ENCODE measurements at places on chromosomes 7 and 10.

DNA sequence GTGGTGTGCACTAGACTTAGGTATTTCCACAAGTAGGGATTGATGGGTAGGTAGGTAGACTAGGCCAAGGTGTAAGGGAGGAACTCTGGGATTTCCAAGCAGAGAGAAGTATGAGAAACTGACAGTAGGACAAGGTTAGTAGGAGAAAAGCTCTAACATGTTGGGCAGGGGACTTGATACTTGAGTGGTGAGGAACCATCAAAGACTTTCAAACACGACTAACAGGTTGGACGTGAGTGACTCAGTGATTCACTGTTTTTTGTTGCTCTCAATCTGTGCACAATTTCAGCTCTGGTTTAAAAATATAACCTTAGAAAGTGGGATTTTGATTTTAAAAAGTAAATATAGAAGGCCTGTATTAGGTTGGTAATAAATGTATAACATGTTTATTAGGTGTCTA is 44.4 kb downstream of the KLHDC10 start:
- no peak for DNase-seq

GRCh38 chr7:94396596-94396995 is 1.9 kb downstream of the COL1A2 start:
- DNase-seq, result no peak

DNA sequence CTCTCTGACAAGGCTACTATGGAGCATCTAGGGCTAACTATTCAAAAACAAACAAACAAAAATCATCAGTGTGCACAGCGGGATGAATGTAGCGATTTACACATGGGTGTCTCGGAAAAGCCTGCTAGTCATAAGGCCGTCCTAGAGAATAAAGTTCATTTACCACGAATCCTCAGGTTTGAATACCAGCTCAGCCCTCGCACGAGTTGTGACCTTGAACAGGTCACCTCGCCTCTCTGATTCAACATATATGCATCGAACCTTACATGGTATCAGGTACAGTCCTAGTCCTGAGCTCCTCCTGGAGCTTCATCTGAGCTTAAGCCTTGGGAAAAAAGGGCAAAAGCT is 572 bp downstream of the ATP5MF start:
- DNase-seq, result no peak

DNA sequence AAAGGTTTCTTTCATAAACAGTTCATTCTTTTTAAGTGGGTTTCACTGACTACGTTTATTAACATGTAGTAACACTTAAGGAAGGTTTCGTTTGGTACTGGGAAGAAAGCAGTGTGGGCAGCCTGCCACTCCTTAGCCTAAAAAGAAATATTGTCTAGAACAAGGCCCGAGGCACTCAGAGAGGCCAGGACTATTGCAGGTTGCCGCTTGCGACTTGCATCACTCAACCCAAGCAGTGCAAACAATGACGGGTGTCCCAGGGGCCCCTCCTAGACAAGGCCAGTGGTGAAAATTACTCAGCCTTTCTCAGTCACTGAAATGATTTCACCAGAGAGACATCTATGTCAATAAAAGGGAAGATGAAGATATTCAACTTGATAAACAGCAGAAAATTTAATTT is 243.9 kb downstream of the SNX13 start:
- peak; percentile 68 for DNase-seq

DNA sequence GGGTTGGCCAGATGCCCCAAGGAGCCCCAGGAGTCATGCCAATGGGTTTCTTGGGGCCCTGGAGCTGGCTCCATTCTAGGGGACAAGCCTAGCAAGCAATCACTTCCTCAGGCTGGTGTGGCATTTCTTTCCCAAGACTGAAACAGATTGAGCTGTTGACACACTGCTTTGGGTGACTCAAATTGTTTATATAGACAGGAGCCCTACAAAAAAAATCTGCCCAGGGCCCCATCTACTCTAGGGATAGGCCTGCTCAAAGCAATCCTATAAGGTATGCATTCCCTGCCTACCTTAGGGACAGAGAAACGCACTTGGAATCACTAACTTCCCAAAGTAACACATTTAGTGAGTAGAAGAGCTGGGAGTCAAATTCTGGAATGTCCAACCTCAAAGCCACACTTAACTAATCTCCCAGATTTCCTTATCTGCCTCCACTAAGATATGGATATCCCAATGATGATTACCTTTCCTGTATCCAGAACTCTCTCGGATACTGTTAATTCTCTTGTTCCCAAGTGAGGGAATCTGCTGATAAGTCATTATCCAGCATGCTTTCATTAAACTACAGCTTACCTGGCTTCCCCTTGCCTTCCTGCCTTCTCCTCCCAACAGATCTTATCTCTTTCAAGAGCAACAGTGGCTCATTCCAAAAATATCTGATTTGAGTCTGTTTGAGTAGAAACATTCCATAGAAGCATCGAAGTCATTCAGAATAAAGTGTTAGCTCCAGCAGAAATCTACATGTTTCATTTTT is 3.1 kb downstream of the ABLIM1 start:
- no peak for DNase-seq

- DNase-seq, result no peak
Measured at GRCh38 chr10:64416011-64416410, 894.8 kb downstream of the REEP3 start.

GRCh38 chr10:80205477-80206276 is at the start of gene ANXA11:
ANXA11 (minus strand) TSS chr10:80205537; CDS start chr10:80172861, 32,676 bp downstream.
- peak; percentile 84 for DNase-seq

DNA sequence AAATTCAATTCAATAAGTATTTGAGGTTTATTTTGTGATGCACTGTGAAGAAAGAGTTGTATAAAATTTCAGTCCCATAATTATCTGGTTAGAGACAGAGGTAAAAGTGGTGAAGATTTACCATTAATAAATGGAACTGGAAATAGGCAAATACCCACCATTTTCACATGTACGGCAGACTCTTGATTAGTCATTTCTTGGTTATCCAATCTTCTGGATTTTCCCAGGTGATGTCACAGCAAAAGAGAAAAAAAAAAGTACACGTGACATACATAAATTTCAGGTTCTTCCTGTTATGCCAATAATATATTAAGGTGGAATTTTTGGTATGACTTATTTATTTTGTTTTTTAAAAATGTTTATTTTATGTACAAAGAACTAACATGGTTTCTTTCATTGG is 26.8 kb downstream of the NT5C3A start:
- peak; percentile 31 for DNase-seq

GRCh38 chr7:11638011-11638774 is 193.8 kb downstream of the THSD7A start:
- no peak for DNase-seq

GRCh38 chr7:24434972-24435371 is 138.3 kb upstream of the PALS2 start:
- DNase-seq, result no peak

- no peak for DNase-seq
Measured at GRCh38 chr7:139924461-139924860, 95.4 kb downstream of the TBXAS1 start.

DNA sequence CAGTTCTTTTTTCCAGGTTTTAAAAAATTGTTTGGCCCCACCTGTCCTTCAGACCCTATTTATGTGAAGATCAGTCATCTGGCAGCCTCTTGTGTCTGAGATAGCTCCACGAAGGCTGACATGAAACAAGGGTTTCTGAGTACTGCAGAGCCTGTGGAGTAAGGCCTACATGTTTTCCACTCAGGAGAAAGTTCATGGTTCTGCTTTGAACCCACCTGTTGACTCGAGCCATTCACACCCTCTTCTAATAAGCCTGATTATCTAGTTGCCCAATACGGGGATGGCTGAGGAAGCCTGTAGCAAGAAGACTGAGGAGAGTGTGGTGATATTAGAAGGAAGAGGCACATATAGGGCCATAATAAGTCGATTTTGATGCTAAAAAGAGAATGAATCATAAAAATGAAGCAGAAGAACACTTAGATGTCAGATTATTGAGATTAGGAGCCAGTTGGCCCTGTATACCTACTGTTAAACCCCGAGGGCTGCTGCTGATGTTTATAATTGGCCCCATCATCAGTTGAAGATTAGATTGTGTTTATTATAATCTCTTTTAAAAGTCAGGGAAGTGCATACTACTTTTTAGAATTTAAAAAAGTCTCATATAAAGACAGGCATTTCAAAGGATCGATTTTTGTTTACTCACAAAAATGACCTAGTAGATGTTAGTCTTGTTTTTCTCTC is 109.4 kb downstream of the CDK14 start:
- no peak for DNase-seq

All from Caki2 (cell line).